ENCODE measurements at places on chromosomes 2 and 18. TPM values are rescaled to one million over a fixed set of nuclear protein-coding genes. Genes with fewer than 3 reads are reported as not detected.

Gene ELOA2
- not detected for total RNA-seq

Gene NPC1
- total RNA-seq = 30.3 TPM

Gene CACNB4
- total RNA-seq = 0.14 TPM

Gene RIT2
- total RNA-seq = not detected

Gene CHPF
- 13.9 TPM for total RNA-seq

Gene ABCA12
- total RNA-seq = not detected

Gene ACMSD
- total RNA-seq = not detected

Gene CD8A
- total RNA-seq = 3.2 TPM

Gene ADAM23
- 0.18 TPM for total RNA-seq

Gene SLC14A1
- 2.4 TPM for total RNA-seq

Gene ESPNL
- 0.14 TPM for total RNA-seq

Gene TMEM247
- total RNA-seq = not detected

Gene RAB6C
- not detected for total RNA-seq

Gene FAHD2A
- total RNA-seq = 27.0 TPM

Gene UPP2
- not detected for total RNA-seq

Gene GIGYF2
- 62.5 TPM for total RNA-seq

Gene ZC3H6
- total RNA-seq = 9.2 TPM

Gene C2orf78
- not detected for total RNA-seq

Gene CCDC68
- not detected for total RNA-seq

Gene TGFA
- total RNA-seq = 0.07 TPM

Gene PJVK
- total RNA-seq = 2.3 TPM

Gene TTN
- 12.4 TPM for total RNA-seq

Gene SIGLEC15
- total RNA-seq = not detected

Gene MEP1B
- total RNA-seq = 0.11 TPM

Gene PKDCC
- total RNA-seq = not detected

Gene RSAD2
- total RNA-seq = 35.0 TPM

Gene COL3A1
- total RNA-seq = not detected

Gene ARHGAP15
- total RNA-seq = 191 TPM

Gene CTDP1
- total RNA-seq = 29.1 TPM

Gene MROH2A
- not detected for total RNA-seq

Gene KLHL29
- 2.2 TPM for total RNA-seq

Gene IL1RL1
- total RNA-seq = 2.4 TPM

Gene MC2R
- not detected for total RNA-seq

Gene C2orf81
- total RNA-seq = 1.0 TPM

Gene POMC
- 3.0 TPM for total RNA-seq

Gene ANO7
- total RNA-seq = 0.32 TPM

Gene MYO3B
- total RNA-seq = 1.2 TPM
